ENCODE measurements at places on chromosomes 4 and X.

DNA sequence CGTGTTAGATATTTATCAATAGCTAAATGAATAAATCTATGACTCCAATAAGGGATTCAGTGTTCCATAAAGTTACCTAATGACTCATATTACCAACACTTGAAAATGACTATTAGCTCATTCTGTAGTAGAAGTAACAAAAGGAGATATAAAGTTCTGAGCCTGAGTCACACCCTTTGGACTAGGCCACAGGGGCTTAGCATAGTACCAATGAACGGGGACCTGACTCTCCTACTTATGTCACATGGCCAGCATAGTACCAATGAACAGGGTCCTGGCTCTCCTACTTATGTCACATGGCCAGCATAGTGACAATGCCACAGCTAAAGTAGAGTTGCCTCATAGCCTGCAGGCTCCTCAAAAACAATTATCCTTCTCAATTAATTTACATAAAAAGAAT, 43.7 kb downstream of the MAGEB16 start:
- no peak for DNase-seq

DNA sequence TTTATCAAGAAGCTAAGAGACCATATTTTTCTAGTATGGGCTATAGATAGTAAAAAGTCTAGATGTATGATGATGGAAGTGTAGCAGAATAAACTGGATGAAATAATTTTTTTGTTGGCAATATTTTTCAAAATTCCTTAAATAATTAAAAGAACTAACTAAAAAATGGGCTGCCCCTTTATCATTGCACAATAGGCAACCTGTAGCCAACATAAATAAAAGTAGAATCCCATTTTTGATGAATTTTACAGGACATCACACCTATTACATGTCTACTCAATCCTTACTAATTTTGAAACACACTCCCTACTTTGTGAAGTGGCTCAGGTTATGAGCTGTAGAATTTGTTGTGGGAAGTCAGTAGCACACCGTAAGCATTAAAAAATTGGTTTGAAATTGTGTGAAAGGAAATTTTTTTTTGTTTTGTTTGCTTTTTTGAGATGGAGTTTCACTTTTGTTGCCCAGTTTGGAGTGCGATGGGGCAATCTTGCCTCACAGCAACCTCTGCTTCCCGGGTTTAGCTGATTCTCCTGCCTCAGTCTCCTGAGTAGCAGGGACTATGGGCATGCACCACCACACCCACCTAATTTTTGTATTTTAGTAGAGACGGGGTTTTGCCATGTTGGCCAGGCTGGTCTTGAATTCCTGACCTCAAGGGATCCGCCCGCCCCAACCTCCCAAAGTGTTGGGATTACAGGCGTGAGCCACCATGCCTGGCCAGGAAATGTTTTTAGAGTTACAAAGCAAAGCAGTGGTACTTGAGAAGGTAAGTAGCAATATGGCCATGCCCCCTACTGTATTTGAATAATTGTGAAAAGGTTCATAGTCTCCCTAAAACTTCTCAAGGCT, 8.9 kb upstream of the RUFY3 start:
- no peak for DNase-seq

DNA sequence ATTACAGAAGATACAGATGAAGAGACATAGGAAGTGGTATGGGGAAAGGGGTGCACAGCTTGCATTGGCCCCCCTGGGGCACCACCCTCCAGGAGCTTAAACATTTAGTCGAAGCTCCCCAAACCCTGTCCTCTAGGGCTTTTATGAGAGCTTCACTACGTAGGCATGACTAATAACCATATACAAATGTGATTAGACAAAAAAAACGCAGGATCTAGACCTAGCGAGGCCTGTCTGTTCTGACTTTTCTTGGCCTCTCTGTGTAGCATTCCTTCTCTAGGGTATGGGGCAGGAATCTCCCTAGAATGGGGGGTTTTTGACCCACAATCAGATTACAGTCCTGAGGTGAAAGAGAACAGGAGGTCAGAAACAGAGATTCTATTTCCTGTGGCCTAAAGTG, 293.7 kb upstream of the GALNTL6 start:
- DNase-seq, result no peak

DNA sequence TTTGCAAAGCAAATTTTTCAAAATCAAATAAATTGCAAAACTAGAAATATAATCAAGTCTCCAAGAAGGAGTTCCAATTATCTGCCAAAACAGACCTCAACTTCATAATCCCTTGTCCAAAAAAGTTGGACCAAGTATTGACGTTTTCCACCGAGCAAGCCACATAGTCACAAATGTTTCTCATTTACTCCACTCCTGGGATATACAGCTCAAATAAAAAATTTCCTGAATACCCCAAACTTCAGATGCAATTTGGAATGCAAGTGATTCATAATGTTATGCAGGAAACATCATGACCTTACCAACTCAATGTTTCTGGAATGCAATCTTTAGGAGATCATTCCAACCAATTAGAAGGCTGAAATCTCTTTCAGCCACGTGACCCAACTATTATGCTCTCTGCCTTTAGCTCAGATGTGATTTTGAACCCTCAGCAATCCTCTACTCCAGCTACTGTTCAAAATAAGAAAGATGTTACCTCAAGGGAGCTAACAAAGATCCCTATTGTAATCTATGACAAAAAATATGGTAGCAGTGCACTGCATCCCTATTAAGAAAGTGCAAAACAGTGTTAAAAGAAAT, 72.4 kb downstream of the PRDM5 start:
- DNase-seq, result no peak

DNA sequence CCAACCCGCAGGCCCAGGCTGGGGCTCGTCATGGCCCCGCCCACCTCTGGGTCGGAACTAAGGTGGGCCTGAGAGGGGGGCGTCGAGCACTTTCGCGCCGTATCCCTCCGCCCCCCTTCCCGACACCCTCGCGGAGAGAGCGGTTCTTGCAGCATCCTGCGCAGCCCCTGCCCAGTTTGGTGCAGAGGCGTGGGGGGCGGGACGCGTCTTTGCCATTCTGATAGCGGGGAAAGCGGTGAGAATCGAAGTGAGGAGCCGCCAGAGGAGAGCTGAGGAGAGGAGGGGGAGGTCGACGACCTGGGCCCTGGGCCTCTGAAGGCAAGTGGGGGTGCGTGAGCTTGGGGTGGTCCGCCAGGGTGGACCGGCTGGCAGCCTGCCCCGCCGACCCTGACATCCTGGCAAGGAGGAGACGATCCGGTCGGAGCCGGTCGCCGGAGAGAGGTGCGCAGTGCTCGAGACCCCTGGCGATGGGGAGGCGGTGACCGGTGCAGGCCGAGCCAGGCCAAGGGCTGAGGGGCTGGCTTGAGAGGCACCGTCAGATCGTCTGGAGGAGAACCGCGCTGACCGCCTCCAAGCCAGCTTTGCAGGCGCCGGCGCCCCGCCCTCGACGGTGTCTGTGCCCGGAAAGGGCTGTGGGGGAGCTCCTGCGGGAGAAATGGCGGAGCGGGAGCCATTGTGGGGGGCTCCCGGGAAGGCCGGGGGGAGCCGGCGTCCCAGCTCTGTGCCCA, 25.5 kb downstream of the GPRASP3 start:
- DNase-seq, result no peak

DNA sequence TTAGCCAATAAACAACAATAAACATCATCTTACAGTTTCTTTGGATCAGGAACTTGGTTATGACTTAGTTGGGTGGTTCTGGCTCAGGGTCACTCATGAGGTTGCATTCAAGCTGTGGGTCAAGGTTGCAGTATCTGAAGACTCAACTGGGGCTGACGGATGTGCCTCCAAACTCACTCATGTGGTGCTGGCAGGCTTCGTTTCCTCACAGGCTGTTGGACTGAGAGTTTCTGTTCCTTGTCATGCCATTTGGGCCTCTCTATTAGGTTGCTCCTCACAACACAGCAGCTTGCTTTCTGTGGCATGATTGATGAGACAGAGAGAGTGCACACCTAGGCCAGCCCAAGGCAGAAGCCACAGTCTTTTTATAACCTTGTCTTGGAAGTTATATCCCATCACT, 20.7 kb downstream of the FRMPD3 start:
- DNase-seq, result no peak

GRCh38 chr4:4633431-4633830, 91.6 kb upstream of the STX18 start:
- no peak for DNase-seq

GRCh38 chrX:131399678-131400428, 110.7 kb upstream of the IGSF1 start:
- DNase-seq, result no peak

DNA sequence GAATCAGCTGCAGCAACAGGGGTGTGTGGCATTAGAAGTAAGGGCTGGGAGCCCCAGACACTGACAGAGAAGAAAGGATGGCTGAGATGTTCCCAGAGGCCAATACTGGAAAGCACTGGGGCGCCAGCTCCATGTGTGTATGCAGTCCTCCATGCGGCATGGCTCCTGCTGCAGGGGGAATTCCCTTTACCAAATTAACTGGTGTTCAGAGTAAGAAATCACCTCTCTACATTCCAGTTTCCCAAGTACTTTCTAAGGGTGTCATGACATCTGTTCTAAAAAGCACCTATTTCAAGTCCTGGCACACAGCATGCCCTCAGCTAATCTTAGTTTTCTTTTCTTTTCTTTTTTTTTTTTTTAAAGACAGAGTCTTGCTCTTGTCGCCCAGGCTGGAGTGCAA, 98.0 kb downstream of the MAML3 start:
- DNase-seq, result no peak

GRCh38 chrX:134202561-134202960, 34.4 kb upstream of the CCDC160 start:
- DNase-seq, result no peak

DNA sequence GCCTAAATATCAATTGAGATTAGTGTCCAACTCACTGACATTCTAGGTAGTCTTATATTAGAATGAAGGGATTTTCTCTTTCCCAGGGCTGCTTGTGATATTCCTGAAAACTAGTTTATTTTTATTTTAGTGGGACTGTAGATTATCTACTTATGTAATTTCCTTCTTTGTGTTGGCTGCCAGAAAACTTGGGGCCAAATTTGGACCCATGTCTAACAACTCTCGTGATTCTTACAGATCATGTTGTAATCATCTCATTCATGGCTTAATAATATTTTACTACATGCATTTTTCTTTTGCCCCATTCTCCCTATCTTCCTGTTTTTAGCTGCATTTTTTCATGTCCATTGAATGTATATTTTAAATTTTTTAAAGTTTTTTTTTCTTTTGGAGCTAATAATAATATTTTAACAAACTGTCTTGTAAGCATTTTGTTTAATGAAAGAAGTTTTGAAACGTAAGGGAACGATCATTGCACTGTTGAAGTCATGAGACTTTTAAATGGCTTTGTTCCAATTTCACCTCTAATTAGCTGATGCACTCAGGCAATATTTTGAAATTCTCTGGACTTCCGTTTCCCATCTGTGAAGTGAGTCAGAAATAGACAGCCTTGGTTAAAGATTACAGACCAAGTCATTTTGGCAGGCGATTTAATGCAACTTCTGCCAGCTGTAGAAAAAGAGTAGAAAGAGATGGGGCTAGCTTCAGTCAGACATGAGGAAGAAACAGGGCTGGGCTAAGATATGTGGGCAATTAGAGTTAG, 14.3 kb upstream of the TDO2 start:
- DNase-seq, result no peak

GRCh38 chrX:141341341-141341740, 99.0 kb upstream of the SPANXC start:
- DNase-seq, result no peak

DNA sequence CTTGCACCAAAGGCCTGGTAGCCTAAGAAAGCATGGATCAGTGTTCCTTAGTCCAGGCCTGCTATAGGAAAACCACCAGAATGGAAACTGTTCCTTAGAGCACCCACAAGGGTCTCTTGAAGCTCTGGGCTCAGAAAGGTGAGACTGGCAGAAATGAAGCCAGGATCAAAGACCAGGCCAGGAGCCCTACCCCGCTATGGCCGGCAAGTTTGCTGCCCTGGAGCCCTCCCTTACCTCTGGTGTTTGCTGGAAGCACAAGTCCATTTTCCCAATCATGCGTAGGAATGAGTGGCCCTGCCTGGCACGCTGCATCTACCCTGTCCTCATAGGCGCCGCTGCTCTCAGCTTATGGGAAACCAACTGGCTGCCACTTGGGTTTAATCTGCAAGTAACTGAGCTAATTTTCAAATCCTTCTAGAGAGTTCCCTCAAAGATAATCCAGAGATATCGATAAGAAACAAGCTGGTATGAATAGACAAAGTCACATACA, 37.4 kb downstream of the BCOR start:
- no peak for DNase-seq

DNA sequence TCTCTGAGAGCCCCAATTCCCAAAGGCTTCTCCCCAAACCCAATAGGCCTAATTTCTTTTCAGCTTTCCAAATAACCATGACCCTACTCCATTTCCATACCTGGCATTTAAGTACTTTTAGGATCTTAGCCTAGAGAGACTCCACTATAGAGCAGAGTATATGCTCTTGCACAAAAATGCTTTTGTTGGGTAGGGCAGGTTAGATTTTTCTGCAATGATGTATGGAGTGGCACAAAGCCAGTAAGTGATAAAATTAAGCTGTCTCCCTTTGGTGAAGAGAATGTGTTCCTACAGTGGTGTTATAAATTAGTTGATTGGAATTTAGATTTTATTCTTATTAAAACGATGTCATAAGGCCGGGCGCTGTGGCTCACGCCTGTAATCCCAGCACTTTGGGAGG, 124.9 kb downstream of the INPP4B start:
- no peak for DNase-seq

DNA sequence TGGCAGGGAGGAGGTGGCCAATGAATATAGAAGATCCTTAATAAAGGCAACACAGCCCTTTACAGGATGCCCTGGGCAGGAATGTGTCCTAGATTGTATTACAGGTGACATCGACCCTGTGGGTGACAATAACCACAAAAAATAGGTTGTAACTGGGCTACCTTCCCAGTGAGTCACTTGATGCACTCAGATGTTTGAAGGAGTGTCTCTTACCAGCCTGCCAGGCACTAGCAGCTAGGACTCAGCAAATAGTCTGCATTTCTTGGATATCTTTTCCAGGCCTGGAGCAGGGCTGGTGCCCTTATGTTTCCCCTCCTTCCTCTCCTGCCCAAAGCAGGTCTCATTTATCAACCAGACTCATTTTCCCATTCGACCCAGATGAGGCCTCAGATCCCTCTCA, 50.9 kb upstream of the TMEM164 start:
- no peak for DNase-seq

GRCh38 chr4:5378002-5378401, 326.7 kb downstream of the STK32B start:
- no peak for DNase-seq

DNA sequence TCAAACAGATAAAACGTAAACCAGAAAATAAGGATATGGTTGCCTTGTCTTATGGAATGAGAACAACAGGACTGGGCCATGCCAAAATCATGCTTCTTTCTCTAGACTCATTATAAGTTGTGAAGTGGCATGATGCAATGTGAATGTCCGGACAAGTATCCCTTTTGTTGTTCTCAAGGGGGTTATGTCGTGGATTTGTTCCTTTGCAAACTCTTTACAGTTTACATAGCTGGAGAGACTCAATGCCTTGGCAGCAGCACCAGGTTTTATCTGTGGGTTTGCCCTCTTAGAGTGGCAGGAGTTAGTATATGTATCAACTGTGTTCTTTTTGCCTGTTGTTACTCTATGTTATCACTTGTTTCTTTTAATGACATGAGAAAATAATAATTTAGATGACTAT, 41.4 kb downstream of the SPRY1 start:
- DNase-seq, result no peak

GRCh38 chr4:54657551-54658251, at the start of gene KIT:
TSS of gene KIT (plus strand) at chr4:54657957. CDS start at chr4:54658015, 58 bp downstream.
- peak; percentile 22 for DNase-seq

- no peak for DNase-seq
Observed at GRCh38 chr4:17511509-17511949, 361 bp downstream of the QDPR start.

Data from naive B cell (primary cell).